NCI-H2081 treated with DMSO at 0.1 percent for 48 hours (cell line): ENCODE measurements at places on chromosomes 5 and 9.

DNA sequence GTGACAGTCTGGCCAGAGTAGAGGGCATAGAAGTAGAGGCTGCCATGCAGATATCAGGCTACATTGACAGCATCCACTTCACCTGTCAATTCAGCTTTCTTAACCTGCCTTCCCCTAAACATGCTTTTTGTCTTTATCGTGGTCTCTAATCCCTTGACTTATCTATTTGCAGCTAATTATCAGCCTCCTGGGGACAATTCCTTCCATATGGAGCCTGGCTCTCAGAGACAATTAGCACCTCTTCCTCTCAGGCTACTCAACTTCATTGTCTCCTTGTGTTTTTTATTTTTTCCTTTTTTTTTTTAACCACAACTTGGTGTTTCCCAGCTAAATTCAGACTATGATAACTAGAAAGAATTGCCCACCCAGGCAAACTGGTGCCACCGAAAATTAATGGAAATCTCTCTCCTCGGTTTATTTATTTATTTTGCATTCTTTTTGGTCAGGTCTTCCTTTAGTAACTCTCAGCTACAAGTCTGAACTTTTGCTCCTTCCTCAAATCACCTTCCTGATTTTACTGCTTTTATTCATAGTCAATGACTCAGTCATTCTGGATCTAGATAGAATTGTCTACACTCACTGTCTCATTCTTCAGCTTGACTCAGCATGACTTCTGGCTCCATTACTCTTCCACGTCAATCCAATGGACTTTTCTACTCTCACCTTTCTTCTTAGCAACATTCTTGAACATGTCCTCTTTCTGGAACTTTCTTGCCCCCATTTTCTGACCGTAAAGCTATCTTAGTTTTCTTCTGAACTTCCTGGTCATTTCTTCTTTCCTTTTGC, 63.0 kb upstream of the BASP1 start:
- no peak for DNase-seq

GRCh38 chr5:65199993-65200675, 281.6 kb downstream of the ADAMTS6 start:
- no peak for DNase-seq

- no peak for DNase-seq
These were observed 169.2 kb downstream of the CACNA1B start for GRCh38 chr9:138046641-138047301.

GRCh38 chr9:25960178-25960577, 281.9 kb upstream of the TUSC1 start:
- no peak for DNase-seq

- no peak for DNase-seq
These were observed 247.2 kb downstream of the NTRK2 start for GRCh38 chr9:84916769-84917168.

DNA sequence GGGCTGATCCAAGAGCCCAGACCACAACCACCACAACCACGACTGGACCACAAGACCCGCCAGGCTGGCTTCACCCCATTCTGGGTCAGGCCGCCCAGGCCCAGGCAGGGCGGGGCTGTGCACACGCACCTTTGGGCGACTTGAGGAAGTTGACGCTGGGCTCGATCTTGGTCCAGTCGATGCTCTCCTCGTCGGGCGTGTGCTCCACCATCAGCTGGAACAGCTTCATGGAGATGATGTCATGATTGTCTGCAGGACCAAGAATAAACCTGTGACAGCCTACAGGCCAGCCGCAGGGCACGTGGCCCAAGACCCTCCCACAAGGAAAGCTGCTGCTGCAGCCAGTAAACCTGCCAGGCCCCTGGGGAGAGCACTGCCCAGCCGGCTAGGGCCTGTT, 17.3 kb downstream of the LMAN2 start:
- DNase-seq = no peak

- no peak for DNase-seq
These were observed 111.3 kb upstream of the SAP30L start for GRCh38 chr5:154334406-154335064.

GRCh38 chr5:89572696-89573095, 689.7 kb upstream of the MEF2C start:
- no peak for DNase-seq

GRCh38 chr5:104096451-104096850, 533.9 kb upstream of the NUDT12 start:
- no peak for DNase-seq

DNA sequence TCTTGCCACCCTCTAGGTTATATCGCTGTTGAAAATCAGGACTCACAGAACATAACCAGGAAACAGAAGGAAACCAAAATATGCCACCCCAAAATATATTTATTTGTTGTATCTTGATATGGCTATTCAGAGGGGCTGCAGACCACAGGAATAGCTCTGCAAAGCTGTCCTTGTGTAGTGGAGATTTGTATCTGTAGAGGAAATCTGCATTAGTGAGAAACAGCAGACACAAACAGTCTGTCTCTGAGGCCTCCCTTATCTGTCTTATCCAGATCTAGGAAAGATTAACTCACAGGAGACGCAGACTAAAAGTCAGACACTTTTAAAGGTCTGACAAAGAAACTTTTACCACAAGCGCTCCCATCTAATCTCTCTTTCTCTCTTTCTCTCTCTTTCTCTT, 54.1 kb upstream of the CEMIP2 start:
- no peak for DNase-seq

DNA sequence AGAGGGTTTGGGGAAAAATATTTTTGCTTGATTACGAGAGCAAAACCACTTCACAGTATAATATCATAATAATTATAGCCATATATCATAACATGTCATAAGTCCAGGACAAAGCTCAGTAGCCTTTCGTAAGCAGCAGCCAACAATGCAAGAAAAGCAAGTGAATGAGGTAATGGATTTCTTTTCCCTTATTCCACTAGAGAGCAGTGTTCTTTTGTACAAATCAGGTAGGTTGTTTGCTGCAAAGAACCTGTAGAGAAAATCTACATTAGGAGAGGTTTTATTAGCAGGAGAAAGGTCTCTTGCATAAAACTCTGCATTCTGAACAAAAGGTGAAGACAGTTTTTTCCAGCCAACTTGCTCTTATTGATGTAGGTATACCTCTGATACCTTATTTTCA, 1033.4 kb downstream of the TLE4 start:
- peak; percentile 44 for DNase-seq

GRCh38 chr9:76560481-76560922, 101.5 kb downstream of the GCNT1 start:
- no peak for DNase-seq

- no peak for DNase-seq
These were observed 112.5 kb downstream of the PPP2R2B start for GRCh38 chr5:146766013-146766412.

DNA sequence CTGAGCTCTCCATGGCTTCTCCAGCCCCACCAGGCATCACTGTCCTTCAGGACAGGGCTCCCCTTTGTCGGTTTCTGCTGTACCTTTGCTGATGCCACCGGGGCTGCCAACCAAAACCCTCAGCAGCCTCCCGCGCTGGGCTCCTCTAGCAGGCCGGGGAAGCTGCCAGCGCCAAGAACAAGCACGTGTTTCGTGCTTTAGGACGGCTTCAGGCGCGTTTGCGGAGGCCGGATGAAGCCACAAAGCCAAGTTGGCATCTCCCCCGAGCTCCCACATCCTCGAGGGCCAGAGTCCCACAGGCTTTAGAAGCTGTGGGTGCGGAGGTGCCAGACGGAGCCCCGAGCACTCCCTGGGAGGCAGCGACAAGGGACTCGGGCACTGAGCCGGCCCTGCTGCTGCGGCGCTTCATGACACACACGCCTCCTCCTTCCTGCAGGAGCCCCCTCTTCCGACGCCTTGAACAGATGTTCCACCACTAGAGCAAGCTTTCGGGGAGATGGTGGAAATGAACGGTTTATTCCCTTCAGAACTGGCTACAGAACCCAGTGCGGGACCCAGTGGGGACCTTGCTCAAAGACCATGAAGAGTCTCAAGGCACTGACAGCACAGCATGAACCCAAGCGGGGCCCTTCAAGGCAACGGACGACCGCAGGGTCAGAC, 36.7 kb downstream of the SARDH start:
- no peak for DNase-seq

GRCh38 chr5:1661831-1662558, 137.6 kb downstream of the MRPL36 start:
- no peak for DNase-seq

DNA sequence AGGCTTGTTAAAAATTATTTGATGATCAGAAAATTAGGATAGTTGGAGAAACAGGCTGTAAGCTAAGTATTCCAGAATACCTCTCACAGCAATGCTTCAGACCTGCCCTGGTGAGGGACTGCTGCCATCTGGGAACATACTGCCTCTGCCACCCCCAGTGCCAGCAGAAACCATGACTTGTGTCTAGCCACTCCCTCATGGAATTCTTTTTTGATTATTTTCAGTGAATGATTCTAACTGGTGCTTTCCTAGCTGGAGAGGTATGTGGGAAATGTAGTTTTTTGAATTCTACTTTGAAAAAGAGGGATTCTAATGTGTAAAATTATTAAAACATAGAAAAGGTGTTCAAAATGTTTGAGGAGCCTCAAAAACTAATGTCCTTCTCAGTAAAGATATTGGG, 126.3 kb downstream of the HMHB1 start:
- DNase-seq = no peak

DNA sequence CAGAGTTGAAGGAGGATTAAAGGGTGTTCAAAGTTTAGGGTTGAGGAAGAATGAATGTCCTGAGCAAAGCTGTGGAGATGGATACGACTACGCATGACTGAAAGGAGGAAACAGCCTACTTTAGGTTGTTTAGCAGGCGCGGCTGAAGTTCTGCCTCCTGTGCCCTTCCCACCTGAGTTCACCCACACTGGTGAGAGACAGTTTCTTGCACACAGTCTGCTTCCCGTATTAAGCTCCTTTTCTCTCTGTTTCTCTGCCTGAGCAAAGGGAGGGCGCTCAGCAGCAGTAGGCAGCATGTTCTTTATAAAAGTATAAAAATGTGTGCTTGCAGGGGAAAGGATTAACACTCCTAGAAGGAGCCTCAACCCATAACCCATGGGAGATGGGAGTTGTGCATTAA, 224.0 kb upstream of the SMARCA2 start:
- no peak for DNase-seq

- DNase-seq = no peak
These were observed 1.8 kb downstream of the OTP start for GRCh38 chr5:77636641-77637169.

DNA sequence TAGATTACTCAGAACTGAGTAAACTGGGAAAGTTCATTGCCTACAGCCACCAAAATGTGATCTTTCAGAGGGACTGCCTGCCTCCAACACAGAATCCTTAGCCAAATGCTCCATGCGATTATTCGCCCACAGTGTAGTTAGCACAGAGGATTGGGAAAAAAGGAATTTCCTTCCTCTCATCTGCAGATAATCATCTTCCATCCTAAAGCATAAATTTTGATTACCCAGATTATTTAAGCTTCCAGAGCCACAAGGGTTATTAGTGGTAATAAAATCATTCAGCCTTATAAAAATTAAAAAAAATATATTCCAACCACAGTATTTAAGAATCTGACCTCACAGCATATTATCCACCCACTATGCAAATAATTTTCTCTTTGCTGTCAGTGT, 285.3 kb upstream of the GRAMD2B start:
- no peak for DNase-seq
